ENCODE measurements at places on chromosomes 6 and 20. TPM values are rescaled to one million over a fixed set of nuclear protein-coding genes. Genes with fewer than 3 reads are reported as not detected.

Gene OVOL2
- not detected for total RNA-seq

Gene NKAIN2
- total RNA-seq = 1.4 TPM

GRCh38 chr6:127117979-127118297 is 533 bp upstream of the RSPO3 start:
- peak; percentile 69 for DNase-seq

DNA sequence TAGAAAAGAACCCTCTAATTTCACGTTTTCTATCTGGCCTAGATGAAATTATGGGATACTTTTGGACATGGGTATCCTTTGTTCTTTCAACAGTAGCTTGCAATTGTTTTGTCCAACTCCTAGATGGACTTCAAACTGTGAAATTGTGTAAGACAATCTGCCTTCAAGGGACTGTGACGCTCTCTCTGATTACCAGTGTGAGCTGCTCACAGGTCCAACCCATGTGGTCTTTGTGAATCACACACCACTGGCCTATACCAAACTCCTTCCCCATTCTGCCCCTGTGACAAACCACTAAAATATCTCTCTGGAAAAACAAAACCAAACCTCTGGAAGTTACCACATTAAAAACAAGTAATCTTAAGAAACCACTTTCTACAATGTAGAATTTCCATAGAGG is 59.5 kb downstream of the NINL start:
- DNase-seq = no peak

DNA sequence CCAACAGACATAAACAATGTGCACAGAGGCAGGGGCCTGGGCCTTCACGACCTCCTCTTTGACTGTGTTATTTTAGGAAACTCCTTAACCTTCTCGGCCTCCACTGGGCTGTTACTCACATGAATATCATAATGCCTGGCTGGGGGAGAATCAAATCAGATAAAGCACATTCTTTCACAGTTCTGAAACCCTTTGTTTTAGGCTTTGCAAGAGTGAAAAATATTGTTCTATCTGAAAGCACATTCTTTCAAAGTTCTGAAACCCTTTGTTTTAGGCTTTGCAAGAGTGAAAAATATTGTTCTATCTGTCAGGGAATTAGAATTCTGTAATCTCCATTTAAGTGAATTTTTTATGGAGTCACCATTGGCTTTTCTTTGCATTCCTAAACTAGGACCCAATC is 50.7 kb upstream of the SYNDIG1 start:
- DNase-seq = no peak

GRCh38 chr6:121485359-121485811 is 49.9 kb downstream of the GJA1 start:
- no peak for DNase-seq

- peak; percentile 61 for DNase-seq
These were observed 60.2 kb downstream of the GNAS-AS1 start for GRCh38 chr20:58790454-58790853.

GRCh38 chr20:42475773-42476172 is 713.9 kb downstream of the PTPRT start:
- no peak for DNase-seq

- DNase-seq = no peak
These were observed 28.1 kb upstream of the TXNDC5 start for GRCh38 chr6:7938562-7939183.

GRCh38 chr20:63495167-63495720 is 3.6 kb downstream of the EEF1A2 start:
- DNase-seq = no peak

DNA sequence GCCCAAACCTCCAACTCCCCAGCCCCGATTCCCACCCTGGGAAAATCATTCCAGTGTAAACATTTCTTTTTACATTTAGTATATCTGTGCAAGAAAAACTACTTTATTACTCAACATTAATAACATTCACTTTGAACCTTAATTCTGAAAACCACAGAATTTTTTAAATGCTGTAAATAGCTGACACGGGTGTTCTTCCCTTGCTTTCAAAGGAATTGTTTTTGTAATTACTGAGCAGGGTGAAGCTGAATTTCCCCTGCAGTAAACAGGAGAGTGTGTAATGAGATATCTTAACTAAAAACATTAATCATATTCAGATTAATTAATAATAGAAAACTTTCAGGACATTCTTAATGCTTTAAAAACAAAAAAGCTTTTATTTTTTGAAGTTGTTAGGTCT is 99.3 kb upstream of the CITED2 start:
- DNase-seq = no peak

Data from aorta (tissue), 5 donors.